ENCODE measurements at places on chromosomes 12 and 14. TPM values are rescaled to one million over a fixed set of nuclear protein-coding genes. Genes with fewer than 3 reads are reported as not detected.

TMEM132C gene
- 1.6 TPM for total RNA-seq

- H3K4me3 ChIP-seq, result no peak overlapping the region
- H3K27ac ChIP-seq, result no peak overlapping the region
- no peaks in the 10 kb centered on the region for H3K27me3 ChIP-seq
- no peaks in the 10 kb centered on the region for H3K4me1 ChIP-seq
- no peak for DNase-seq
Measured at GRCh38 chr14:90850487-90850886, 34.3 kb upstream of the TTC7B start.

MSI1 gene
- total RNA-seq, result 2.6 TPM

SINHCAF gene
- 72.4 TPM for total RNA-seq

GRCh38 chr14:30211326-30211725, 283.7 kb upstream of the PRKD1 start:
- no peak overlapping the region for H3K27ac ChIP-seq
- H3K4me3 ChIP-seq, result no peak overlapping the region
- no peaks in the 10 kb centered on the region for H3K4me1 ChIP-seq
- DNase-seq, result no peak
- H3K36me3 ChIP-seq, result no peaks in the 10 kb centered on the region
- H3K27me3 ChIP-seq, result no peaks in the 10 kb centered on the region

DNA sequence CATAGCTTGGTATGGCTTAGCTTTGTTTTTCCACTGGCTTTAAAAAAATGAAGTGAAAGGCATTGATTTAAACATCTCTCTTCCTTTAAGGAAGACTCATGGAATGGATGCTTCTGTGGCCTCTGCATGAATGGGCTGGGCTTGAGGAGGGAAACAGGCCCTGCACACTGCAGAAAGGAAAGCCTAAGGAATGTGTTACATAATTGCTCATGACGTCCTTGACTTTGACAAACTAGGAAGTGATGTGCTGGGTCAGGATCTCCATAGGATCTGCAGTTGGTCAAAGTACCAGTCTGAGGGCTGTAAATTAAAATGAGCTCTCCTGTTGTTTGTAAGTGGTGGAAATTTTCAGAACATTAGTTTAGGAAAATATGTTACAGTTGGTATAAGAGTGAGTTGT, 12.7 kb downstream of the SAMD4A start:
- no peaks in the 10 kb centered on the region for H3K27me3 ChIP-seq
- no peak overlapping the region for H3K27ac ChIP-seq
- no peak overlapping the region for H3K4me3 ChIP-seq
- no peak for DNase-seq
- H3K36me3 ChIP-seq, result no peaks in the 10 kb centered on the region

- no peak overlapping the region for H3K4me3 ChIP-seq
- DNase-seq, result no peak
- no peaks in the 10 kb centered on the region for H3K4me1 ChIP-seq
- H3K36me3 ChIP-seq, result no peaks in the 10 kb centered on the region
- H3K27ac ChIP-seq, result no peak overlapping the region
Measured at GRCh38 chr12:21614506-21614905, 9.9 kb upstream of the GYS2 start.

Measured in ovary (tissue), 10 donors.